ENCODE measurements at places on chromosomes 12 and 14.

DNA sequence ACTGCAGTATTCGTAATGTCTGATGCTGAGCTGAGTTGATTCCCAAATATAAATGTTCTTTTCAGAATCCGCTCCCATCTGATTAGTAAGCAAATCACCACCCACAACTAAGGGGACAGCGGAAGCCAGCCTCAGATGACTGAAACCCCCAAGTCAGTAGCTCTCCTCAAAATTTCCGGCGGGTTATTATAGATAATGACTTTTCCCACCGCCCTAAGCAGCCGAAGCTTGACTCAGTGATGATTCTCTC is 469 bp upstream of the LRFN5 start:
- no peak for DNase-seq

GRCh38 chr12:65696227-65696626 is 128.1 kb upstream of the HMGA2 start:
- no peak for DNase-seq

DNA sequence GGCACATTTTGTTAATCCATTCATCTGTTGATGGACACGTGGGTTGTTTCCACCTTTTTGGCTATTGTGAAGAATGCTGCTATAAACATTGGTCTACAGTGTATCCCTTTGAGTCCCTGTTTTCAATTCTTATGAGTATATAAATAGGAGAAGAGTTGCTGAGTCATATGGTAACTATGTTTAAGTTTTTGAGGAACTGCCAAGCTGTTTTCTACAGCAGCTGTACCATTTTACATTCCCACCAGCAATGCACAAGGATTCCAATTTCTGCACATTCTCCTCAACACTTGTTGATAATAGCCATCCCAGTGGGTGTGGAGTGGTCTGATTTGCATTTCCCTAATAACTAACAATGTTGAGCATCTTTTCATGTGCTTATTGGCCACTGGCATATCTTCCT is 6.9 kb upstream of the SVOP start:
- no peak for DNase-seq

DNA sequence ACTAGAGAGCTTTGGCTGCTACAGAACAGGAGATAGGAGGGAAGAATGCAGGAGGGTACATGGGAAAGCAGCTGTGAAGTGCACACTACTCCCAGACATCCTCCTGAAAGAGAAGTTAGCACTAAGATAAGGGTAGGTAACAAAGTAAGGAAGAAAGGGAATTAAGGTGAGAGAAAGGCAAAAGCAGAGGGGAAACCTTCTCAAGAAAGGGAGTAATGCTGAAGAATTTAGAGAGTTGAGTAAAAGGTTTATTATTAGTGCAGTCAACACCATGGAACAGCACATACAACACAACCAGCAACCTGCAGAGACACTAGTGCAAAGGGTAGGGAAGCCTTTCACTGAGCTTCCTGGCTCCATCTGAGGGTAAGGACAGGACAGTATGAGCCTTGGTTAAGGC is 15.0 kb upstream of the SMARCC2 start:
- no peak for DNase-seq

DNA sequence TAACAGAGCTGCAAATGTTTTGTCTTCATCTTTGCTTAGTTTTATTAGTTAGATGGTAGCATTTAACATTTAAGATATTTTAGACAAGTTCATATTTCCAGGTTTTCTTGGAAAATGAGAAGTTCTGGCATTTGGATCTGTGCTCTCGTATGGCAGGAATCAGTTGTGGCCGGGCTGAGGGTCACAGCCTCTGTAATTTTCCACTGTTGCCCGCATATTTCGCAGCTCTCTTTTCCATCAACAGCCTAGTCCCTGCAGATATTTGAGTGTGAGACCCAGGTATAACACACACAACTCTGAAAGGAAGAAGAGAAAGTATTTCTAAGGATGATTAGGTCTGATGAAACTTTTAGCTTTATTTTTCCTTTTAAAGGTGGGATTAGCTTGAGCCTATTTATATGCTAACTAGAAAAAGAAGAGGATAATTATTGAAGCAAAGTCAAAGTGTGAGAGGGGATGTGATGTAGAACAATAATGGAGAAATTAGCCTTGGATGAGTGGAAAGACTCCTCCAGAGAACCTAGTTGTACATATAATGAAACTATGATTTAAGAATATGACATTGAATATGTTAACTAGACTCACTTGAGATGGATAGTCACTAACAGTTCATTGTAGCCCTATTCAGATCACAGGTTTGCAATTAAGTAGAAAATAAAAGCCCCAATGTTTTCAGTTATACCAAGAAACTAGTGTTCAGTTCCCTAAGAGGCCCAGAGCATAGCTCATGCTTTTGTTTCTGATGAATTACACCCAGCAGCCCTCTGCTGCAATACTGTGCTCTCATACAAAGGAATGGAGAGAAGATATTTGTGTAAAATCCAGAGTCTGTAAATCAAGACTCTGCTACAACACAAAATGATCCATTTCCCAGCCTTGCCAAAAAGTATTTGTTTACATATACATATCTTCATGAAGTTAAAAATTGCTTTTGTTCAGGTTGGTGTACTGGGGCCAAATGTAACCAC is 158.4 kb downstream of the C12orf50 start:
- no peak for DNase-seq

- no peak for DNase-seq
These were observed 164.0 kb upstream of the PZP start for GRCh38 chr12:9372202-9372601.

GRCh38 chr12:106769546-106769945 is 4.9 kb upstream of the RIC8B start:
- DNase-seq, result no peak

- no peak for DNase-seq
These were observed 17.9 kb upstream of the RCOR1 start for GRCh38 chr14:102574281-102575159.

- DNase-seq, result no peak
These were observed 630 bp downstream of the FOS start for GRCh38 chr14:75279153-75279762.

DNA sequence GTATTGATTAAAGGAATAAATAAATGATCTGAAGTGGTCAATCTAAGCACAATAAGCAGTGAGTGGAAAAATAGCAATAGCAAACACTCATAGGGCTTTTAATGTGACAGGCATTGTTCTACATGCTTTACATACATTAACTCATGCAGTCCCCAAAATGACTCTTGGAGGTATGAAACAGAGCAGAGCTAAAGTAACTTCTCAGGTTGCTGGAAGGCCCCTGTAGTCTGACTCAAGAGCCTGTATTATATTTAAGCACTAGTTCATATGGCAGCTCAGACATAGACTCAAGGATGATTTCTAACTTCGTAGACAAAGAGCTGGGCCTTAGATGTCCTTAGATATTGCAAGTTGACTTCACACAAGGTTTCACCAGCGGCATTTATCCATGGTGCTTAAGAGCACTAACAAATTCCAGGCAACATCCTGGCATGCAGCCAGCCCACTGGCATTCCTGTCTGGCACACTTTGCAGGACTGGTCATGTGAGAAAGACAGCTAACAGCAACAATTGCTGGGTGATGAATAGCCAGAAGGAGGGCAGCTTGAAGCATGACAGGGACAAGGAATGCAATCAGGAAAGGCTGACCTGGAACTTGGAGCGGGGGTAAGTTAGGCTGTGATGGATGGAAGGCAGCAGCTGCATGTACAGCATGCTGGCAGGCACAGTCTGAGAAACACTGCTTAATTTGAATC is 22.9 kb upstream of the KTN1 start:
- peak; percentile 81 for DNase-seq

DNA sequence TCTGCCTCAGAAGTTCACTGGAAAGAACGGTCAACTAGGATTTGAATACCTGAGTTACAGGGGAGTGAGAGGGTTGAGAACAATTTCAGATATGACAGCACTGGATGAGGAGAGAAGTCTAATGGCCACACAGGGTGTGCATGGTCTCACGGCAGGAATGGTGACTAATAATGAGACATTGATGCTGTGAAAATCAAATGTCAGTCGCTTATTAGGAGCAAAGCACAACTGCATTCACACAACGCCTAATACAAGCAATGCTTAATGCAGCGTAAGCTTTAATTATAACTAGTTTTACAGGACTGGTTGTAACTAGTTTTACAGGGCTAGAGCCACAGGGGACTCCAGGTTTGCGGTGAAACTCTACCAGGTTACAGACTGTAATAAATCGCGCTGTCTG is 23.4 kb upstream of the PRIMA1 start:
- DNase-seq, result no peak

DNA sequence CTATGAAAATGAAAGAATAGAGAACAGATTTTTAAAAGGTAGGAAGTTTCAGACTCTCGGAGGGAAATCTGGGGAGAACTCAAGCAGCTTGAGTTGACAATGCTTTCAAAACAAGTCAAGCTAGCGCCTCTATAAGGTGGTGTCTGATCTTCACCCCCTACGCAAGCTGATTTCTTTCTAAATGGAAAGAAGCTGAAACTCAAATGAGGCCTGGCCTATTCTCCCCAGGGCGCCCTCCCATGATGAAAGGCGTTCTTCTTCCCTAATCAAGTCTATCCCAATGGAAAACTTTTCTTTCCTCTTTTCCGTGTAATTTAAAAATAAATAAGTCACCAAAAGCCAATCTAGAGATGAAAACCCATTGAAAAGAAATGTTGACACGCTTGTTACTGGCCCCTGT is 20.6 kb downstream of the PTHLH start:
- no peak for DNase-seq

GRCh38 chr14:99907761-99908652 is 114.8 kb downstream of the EML1 start:
- DNase-seq, result no peak

DNA sequence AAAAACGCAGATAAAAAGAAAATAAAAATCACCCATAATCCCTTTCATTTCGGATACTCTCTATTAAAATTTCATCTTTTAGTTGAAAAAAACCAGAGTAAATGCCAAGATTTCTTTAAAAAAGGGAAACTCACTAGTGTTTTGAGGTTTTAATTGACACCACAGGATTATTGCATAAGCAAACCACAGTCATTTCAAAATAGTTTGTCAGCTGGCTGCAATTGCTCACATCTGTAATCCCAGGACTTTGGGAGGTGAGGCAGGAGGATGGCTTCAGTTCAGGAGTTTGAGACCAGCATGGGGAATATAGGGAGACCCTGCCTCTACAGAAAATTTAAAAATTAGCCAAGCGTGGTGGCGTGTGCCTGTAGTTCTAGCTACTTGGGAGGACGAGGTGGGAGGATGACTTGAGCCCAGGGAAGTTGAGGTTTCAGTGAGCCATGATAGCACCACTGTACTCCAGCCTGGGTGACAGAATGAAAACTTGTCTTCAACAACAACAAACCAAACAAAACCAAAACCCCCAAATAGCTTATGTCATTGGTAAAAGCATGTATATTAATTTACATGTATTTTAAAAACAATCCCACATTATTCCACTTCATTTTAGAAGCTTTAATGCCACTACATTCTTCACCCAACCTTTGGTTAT is 48.8 kb downstream of the SYNE2 start:
- DNase-seq, result no peak

- peak; percentile 22 for DNase-seq
These were observed 19.3 kb downstream of the CCDC62 start for GRCh38 chr12:122793685-122794106.

DNA sequence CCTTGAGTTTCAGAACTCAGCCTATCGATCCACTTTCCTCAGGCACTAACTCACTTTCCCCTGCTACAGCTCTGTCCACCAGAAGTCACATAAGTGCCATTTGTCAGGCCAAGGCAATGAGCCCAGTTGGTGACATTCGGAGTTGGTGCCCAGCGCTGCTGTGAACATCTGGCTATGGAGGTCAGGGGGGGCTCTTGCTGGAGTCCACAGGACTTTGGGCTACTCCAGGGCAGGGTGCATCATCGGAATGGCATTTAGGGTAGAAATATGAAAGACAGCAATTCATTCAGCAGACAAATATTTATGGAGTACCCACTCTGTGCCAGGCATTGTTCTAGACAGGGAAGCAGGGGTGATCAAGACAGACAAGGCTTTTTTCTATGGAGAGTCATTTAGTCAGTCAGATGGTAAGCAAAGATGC is 1.5 kb upstream of the PPP1CC start:
- no peak for DNase-seq

DNA sequence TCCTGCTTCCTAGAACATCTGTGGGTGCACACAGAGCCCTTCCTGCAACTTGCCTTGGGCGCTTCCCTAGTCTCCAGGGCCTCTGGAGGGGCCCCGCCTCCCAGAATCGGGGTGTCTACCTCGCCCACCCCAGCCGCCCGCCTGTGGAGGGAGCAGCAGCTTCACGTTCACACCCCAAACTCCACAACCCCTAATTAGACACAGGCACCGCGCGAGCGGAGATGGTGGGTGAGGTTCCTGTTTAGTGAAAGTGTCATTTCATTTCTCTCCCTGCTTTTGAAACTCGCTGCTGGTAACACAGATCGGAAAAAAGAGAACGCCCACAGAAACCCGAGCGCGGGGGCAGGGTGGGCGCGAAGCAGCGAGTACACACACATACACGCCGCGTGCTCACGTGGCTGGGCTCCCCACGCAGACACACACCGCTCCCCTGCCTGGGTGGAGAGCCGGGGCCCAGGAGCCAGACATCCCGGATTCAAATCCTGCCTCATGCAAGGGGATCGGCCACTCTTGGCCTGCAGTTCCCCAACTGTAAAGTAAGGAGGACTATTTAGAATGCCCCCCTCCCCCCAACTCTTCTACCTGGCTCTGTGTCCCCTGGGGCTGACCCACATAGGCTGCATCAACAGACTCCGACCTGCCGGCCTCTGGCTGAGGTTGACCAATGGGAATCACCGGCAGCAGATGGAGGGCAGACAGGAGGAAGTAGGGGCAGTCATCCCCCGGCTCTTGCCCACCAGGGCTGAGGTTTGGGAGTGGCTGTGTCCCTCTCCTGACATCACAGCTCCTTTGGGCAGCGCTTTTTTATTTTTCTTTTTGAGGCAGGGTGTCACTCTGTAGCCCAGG is 79.2 kb upstream of the NCOR2 start:
- DNase-seq, result no peak

- DNase-seq, result peak; percentile 42
These were observed 77.5 kb downstream of the PELI2 start for GRCh38 chr14:56195704-56196103.

- no peak for DNase-seq
These were observed 4.2 kb downstream of the RHOF start for GRCh38 chr12:121789233-121789781.

GRCh38 chr12:49568442-49569162 is 660 bp upstream of the MCRS1 start:
- DNase-seq, result no peak

DNA sequence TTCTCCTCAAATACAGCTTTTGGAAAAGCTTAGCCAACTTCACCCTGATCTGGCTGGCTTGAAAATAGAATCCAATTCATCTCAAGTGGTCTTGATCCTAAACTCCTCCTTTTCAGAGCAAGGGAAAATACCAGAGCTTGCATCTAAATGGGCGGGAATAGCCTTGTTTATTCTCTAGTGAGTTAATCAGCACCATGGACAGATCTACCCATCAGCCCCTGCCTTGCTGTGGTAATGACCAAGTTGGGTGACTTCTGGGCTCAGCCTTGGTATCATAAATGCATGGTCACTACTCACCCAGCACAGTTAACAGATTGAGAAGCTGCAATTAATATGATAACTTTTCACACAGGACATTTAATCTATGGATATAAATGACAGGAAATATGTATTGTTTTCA is 196.6 kb downstream of the GLT1D1 start:
- DNase-seq, result no peak
